ENCODE measurements at places on chromosomes 12 and 14.

DNA sequence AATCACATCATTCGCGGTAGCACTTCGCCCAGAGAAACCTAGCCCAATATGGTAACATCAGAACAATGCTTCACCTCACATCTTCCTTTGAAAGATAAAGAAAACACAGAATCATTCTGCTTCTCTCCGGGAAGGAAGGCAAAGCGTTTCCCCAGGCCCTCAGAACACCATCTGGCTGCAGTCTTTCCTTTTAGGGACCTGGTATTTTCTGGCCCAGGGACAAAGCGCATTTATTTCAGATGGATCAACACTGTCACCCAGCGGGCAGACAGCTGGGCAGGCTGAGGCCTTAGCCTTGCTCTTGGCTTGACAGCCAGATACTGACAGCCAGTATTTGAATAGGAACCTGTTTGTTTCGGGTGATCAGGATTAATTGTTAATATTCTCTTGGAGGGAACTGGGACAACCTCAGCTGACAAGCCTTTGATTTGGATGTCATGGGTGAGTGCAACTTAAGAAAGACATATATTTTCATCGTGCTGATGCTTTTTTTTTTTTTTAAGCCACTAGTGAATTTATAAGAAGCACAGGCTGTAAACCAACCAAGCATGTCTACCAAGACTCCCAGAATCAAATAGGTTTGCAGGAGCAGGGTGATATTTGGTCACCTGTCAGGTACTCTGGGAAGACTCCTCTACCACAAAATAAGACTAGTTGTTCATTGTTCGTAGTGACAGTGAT, 118.9 kb downstream of the VEZT start:
- peak; percentile 91 for DNase-seq

DNA sequence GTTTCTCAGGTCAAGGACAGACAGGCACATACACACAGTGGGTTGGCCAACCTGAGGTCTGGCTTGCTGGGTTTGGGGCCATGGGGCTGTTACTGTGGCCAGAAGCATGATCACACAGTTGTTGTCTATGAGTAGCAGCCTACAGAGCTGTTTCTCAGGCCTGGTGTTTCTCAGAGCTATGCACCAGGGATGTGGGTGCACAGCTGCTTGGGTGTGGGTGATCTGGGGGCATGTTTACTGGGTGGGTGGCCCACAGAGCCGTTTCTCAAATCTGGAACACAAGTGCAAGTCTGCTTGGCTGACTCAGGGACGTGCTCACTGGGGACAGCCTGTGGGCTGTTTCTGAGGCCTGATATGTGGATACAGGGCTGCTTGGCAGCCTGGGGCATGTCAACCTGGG, 23.1 kb upstream of the PALS1 start:
- DNase-seq: no peak

GRCh38 chr12:120939523-120939922, 35.4 kb upstream of the SPPL3 start:
- DNase-seq: no peak

DNA sequence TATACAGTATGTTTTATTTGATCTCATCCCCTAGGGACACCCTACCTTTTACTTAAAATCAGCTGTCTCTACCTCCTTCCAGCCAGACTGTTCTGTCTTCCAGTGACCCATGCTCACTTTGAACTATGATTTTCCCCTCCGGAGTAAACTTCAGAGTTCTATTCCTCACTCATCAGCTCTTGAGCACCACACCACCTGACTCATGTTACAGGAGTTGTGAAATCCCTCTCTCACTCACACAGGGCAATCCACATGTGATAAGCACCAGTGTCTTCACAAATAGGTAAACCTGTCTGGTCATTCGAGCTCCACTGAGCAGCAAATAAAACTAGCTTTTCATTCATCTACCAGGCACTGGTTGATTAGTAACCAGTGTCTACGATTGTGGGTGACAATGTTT, 177.3 kb upstream of the BMP4 start:
- no peak for DNase-seq

- DNase-seq: no peak
Observed at GRCh38 chr12:18422871-18423270, 161.6 kb downstream of the PIK3C2G start.

All from NCI-H1694 treated with DMSO at 0.1 percent for 48 hours (cell line).